ENCODE measurements at places on chromosomes 2 and 18. TPM values are rescaled to one million over a fixed set of nuclear protein-coding genes. Genes with fewer than 3 reads are reported as not detected.

Gene NR4A2
- 0.84 TPM for total RNA-seq

Gene BUB1
- total RNA-seq, result 31.2 TPM

Gene CCL20
- 17.5 TPM for total RNA-seq

Gene MC4R
- total RNA-seq, result not detected

Gene LHCGR
- not detected for total RNA-seq

Gene NGEF
- 7.6 TPM for total RNA-seq

Gene PLA2R1
- total RNA-seq, result 2.1 TPM

Gene CHMP3
- total RNA-seq, result 50.6 TPM

Gene KCNG2
- total RNA-seq, result not detected

Gene GALR1
- not detected for total RNA-seq

Gene UGT1A4
- 0.33 TPM for total RNA-seq

Gene DPP10
- total RNA-seq, result not detected

Gene KYNU
- total RNA-seq, result 24.9 TPM

Gene CENPA
- 12.6 TPM for total RNA-seq

Gene TBR1
- total RNA-seq, result not detected

Gene DCDC2C
- total RNA-seq, result not detected

Gene SH3RF3
- total RNA-seq, result 1.1 TPM

Gene GREB1
- total RNA-seq, result not detected

Gene MAPRE3
- 5.8 TPM for total RNA-seq

Gene CD8A
- not detected for total RNA-seq

Gene CNTNAP5
- not detected for total RNA-seq

Gene MARCHF4
- total RNA-seq, result 0.42 TPM

Gene SULT1C2
- total RNA-seq, result not detected

Gene UGT1A3
- not detected for total RNA-seq

Gene MYL1
- total RNA-seq, result not detected

Gene EPB41L3
- 1.6 TPM for total RNA-seq

Gene ALPI
- total RNA-seq, result not detected

Gene ANKRD30B
- not detected for total RNA-seq

Gene MARCO
- not detected for total RNA-seq

Gene FAM237A
- not detected for total RNA-seq

Gene DSG3
- 218 TPM for total RNA-seq

Gene C2orf80
- total RNA-seq, result not detected
